ENCODE measurements at places on chromosomes 11 and 22.

DNA sequence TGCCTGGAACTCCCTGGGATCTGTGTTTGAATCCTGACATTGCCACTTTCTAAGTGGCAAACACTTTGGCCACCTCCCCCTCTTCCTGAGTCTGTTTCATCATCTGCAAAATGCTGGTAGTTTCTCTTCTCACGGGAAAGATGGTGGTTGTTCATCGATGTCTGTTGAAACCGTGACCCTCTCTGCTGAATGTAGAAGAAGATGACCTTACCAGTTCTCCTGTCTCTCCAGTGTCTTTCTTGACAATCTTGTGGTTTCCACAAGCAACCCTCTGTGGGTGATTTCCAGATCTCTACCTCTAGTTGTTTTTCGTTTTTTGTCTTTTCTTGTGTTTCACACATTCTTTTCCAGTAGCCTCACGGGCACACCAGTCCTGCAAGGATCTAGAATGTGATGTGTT, 27.5 kb downstream of the ZBTB16 start:
- no peak for DNase-seq

- DNase-seq = no peak
Measured at GRCh38 chr11:111836721-111837120, 34.7 kb downstream of the ALG9 start.

GRCh38 chr22:23181721-23182308, 1.5 kb downstream of the BCR start:
- DNase-seq = no peak

DNA sequence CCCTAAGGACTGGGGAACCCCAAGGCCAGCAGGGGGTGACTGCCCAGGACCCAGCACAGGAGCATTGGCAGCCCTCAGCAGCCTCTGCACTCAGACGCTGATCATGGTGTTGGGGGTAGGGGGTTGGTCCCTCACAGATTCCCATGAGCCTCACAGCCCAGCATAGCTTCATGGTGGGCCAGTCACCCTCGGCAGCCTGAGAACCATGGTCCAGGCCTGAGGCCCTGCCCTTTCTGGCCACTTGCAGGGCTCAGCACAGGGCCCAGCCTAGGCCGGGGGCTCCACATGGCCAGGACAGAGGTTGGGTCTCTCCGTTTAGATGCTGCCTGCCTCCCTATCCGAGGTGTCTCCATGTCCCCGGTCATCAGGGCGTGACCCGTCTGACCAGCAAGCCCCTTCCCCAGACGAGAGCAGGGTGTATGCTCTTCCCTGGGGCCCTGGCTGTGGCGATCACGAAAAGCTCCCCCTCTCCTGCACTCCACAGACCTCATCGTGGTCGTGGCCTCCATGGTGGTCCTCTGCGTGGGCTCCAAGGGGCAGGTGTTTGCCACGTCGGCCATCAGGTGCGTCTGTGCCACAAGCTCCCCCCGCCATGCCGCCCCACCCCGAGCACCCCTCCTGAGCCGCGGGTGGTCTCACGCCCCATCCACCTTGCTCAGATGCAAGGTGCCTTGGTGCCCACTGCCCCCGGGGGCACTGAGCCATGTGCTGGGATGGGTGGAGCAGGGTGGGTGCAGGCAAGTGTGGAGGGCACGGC, 126.2 kb downstream of the KCNQ1 start:
- no peak for DNase-seq

- DNase-seq = no peak
Measured at GRCh38 chr22:39419911-39420310, 20.3 kb downstream of the TAB1 start.

GRCh38 chr22:37230673-37231405, 13.2 kb downstream of the RAC2 start:
- DNase-seq = no peak

- peak; percentile 100 for DNase-seq
Measured at GRCh38 chr11:35629914-35630313, 11.7 kb downstream of the FJX1 start.

DNA sequence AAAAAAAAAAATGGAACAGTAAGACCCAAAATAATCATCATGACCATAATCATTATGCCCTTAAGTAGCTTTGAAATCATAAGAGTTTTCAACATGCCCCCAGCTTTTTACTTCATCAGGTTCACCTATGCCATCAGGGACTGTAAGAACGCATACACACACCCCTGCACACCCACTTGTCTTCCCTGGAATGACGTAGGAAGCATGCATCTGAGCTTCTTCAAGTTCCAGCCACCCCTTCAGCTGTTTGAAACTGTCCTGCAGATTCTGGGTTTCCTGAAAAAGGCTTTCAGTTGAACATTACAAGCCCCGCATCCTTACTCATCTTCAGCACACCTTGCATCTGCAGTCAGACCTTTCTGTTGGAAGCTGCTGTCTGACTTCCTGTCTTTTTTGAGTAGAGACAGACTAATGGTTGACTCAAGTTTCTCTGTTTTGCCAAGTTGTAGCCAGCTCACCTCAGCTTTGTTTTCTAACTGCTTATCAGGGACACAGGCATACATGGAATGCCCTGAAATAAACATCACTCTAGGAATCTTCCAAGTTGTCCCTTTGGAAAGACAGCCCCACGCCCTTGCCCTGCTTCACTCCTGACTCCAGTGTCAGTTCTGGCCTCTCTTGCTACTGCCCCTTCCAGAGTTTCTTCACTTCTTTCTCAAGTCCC, 37.0 kb downstream of the ARHGAP1 start:
- no peak for DNase-seq

- DNase-seq = peak; percentile 73
Measured at GRCh38 chr11:69035946-69036340, 12.8 kb upstream of the TPCN2 start.

DNA sequence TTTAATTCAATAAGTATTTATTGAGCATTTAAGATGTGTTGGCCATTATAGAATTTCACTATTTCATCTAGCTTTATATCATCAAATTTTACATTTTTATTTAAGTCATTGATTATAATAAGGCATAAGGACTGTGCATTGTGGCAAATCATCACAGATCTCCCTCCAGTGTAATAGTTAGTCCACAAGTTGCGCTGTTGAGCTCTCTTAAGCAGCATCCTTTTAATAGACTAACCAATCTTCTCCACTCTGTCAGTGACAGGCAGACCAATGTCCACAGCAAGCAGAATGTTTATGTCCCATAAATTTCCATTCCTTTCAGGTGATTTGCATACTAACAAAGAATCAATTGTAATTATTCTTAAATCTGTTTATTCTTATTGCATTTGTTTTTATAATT, 595.3 kb upstream of the CCDC90B start:
- DNase-seq = no peak

- no peak for DNase-seq
Measured at GRCh38 chr22:23437779-23438178, 142.3 kb downstream of the IGLL1 start.

- DNase-seq = peak; percentile 90
Measured at GRCh38 chr11:130166457-130166784, 6.8 kb downstream of the ST14 start.

All from fibroblast of skin of right biceps (primary cell).